ENCODE measurements at places on chromosomes 6 and 20.

- no peak for DNase-seq
Observed at GRCh38 chr20:37822141-37822601, 80.8 kb upstream of the VSTM2L start.

GRCh38 chr20:43408848-43409576 lies 48.7 kb upstream of the SRSF6 start:
- DNase-seq, result no peak

- no peak for DNase-seq
Observed at GRCh38 chr6:110250058-110250457, 69.8 kb downstream of the CDC40 start.

GRCh38 chr6:110816677-110817076 lies 1.4 kb upstream of the CDK19 start:
- DNase-seq, result no peak

DNA sequence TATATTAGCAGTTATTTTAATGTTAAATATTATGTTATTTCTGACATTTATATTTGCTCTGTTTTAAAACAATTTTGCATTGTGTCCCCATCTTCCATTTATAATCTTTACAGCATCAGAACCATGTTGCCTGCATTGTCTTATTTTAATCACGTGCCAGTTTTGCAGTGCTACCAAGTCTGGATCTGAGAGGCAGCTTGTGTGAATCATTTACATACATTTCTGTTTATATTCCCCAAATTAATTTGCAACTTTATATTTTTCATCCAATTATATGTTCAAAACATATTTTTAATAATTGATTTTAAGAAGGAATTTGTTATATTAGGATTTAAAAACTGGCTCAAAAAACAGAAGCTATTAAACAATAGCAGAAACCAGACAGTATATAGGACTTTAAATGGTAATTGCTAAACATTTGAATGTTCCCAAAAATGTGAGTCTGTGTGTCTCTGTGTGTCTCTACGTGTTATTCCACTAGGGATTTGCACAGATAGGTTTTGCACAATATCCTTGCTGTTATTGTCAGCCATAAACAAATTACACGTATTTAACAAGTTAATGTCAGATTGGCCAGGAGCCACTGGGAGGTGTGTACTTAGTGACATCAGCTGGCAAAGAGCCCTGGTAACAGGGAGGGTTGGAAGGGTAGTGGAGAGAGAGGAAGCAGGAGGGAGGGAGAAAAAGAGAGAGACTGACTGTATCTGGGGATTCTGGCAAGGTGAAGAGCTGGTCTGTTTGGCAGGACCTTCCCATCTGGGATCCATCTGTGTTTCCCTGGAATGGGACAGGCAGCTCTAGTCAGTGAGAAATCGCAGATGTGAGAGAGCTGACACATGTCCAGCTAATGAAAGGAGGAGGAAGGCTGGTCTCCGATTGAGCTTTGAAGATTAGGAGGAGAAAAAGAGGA lies 72.1 kb downstream of the CBFA2T2 start:
- peak; percentile 80 for DNase-seq

GRCh38 chr6:73823046-73823735 lies 127.2 kb downstream of the CD109 start:
- DNase-seq, result peak; percentile 9

DNA sequence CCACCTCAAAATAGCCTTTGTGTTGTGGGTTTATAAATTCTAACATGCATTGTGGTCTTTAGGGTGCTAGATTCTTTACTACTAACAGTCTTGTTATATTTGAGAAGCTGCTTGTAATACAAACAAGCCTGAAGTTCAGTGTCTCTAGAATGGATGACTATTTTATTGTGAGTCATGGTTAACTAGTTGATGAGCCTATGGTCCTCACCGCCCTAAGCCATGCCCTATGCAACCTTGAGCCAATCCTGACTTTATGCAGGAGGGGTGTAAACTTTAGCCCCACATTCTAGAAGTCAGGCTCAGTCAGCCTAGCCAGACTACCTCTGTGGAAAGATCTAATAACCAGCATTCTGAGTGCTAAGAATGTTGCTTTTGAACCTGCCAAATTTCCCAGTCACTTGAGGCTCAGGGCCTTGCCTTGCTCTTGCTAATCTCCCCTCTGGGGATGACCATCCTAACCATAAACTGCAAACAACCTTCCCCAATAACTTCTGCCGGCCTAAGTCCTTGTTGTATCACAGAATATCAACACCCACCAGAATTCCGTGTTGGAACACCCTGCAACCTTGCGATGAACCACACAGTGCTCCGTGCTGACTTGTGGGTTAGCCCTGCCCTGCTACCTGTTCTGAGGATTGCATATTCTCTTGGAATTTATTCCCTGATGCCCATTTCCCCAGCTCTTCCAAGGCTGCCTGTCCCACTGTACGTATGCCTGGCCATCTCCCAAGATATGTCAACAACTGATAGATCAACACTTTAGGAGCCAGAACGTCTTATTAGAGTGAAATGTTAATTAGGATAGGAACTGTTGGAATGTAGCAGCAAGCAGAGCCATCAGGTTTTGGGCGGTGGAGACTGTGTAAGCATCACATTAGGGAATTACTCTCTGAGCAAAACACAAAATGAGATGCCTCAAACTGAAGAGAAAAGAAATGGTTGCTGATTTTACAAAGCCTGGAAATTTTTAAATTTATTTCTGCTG lies 71.7 kb upstream of the CEP85L start:
- DNase-seq, result no peak

DNA sequence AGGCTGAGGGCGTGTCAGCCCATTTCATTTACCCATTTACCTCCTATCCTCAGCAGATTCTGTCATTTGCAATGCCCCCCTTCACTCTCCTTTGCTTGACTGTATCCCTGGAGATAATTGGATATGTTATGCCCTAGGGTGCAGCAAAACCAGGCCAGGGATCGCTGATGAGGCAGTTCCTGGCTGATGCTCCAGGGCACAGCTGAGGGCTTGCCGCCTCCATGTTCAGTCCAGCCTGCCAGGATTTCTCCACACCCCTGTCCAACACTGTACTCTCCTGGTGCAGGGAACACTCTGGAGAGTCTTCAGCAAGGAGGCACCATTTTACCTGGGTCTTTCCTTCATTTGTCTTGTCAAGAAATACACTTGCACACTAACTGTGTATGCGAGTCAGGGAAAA lies 532.1 kb upstream of the CHD6 start:
- DNase-seq, result no peak

DNA sequence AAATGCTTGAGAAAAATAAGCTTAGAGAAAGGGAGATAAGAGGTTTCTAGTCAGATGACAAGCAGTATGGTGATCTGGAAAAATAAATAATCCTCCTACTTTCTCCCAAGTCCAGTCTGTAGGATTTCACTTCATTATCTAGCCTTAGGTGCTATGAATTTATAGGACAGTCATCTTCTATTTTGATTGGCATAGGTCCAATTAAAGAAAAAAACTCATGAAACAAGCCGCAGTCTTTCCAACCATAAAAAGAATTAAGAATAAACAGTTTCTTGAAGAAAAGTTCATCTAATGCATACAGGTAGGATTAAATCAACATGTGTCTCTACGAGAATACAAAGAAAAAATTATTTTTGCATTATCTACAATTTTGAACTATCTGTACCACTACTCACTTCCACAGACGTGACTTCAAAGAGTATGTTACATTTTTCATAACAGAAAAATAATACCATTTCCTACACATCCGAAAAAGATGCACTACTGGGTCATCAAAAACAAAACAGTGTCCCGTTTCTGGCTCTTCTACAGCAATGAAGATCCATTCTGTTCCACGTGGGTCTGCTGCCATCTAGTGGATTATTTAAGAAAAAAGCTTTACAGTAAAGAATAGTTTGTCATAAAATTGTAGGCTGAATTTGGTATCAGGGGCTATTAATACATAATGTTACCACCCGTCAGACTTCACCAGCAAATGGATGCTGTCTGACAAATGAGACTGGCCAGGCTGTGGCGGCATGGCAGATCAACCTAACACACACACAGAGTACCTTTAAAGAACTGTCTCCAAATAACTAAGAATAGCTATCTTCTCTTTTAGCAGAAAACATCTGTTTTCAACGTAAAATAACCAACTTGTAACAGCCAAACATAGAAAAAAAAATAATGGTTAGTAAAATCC lies 28.9 kb downstream of the STX7 start:
- peak; percentile 86 for DNase-seq

DNA sequence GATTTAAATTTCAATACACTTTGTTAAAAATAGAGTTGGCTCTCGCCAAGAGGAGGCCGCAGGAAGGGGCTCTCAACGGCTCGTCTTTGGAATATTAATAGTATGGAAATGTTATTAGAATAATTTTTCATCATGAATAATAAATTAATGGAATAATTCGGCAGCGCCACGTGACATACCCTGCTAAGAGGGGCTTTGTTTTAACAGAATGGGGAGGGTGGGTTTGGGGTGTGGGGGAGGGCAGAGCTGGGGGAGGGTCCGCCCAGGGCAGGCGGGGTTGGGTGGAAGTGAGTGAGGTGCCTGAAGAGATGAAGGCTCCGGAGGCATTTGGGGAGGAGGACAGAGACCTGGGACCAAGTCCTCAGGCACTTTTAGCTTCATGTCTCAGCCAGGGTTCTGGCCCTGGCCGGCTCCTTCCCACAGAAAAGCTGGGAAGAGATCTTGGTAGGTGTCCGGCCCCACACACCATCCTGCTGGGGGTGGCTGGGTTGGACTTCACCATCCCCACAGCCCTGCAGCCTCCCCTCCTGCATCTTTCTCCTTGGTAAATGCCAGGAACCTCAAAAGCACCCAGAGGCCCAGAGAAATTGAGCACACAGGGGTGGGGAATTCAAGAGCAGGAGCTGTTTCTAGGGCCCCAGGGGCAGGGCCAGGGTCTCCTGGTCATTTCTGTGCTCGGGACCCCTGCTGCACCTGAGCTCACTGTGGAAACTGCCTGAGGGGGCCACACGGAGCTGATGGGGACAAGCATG lies 93.6 kb upstream of the BHLHE23 start:
- no peak for DNase-seq

- no peak for DNase-seq
Observed at GRCh38 chr6:311679-312220, 19.5 kb downstream of the DUSP22 start.

- DNase-seq, result no peak
Observed at GRCh38 chr6:112348334-112348874, 1.3 kb downstream of the RFPL4B start.
